Lower lobe of right lung (tissue), 2 donors: ENCODE measurements at places on chromosomes 6 and 20.

GRCh38 chr20:16917636-16918035 is 169.5 kb downstream of the OTOR start:
- DNase-seq, result no peak

DNA sequence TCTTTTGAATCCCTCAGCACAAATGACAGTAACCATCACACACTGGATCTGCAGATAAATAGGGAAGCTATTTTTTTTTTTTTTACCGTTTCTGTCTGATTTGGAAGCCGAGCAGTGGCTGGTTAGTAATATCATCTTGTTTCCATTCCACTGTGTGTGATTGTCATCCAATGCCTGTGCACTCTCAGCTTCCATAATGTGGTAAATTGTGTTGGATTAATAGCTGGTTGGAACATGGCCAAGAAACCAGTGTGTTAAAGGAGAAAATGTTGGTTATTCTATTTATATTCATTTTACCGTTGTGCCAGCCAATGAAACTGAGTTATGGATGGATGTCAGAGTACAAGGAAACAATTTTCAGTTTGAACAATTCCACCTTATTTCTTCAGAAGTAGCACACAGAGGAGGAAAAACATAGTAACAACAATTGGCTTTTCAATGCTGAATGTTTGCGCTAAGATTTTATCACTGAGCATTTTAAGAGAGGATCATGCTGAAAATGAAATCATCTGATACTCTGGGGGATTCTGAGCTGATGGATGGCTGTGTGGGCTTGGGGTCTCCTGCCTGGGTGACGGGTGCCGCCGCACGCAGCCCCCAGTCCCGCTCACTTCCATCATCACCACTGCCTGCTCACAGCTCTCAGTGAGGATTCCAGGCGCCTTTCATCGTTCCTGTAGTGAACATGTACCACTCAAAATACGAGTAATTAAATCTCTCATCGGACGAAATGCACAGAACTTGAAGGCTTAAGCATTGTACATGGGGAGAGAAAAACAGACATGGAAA is 40.7 kb upstream of the EXOC2 start:
- DNase-seq, result no peak

- peak; percentile 59 for DNase-seq
Measured at GRCh38 chr6:82363428-82364086, at the start of gene TPBG. TPBG (plus strand) TSS chr6:82363817; CDS start chr6:82364962, 1,145 bp downstream.

DNA sequence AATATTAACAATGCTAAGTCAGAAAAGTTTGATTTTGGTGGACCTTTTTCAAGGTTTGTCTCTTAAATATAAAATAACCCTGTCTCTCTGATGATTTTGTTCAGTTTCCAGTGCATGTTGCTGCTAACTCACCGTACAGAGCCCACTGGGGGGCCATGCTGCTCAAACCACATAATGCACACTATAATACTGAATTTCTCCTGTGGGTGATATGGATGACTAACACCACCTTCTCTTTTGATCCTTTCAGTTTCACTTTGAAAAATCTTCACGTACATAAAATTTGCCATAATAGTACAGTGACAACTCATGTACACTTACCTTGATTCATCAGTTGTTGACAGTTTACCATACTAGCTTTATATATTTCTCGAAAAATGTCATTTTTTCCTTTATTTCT is 506.6 kb upstream of the MAN1A1 start:
- no peak for DNase-seq

DNA sequence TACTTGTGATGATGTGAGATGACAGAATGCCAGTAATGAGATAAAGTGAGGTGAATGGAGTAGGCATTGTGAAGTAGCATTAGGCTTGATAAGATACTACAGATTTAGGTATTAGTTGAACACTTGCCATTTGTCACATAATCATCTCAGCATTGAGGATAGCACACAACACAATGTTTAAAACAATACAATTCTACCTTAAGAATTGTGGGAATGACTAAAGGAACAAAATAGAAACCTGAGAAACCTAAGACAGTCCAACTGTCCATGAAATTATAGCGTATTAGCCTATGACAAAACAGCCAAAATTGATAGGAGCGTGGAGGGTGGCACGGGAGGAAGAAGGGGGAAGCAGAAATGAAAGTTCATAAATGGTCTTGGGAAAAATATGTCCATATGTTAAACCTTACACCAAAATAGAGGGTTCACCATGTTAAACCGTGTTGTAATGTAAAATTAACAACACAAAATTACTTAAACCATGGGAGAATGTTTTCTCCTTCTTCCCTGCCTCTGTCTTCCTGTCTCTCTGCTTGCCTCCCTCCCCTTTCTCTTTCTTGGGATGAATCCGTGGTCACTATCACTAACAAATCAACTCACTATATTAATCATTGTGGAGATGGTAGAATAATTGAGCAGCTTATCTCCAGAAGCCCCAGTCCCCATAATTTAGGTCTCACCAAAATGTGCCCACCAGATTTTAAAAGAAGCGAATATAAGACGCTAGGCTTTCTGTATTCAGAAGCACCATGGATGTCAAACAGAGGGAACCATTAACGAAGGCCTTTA is 33.0 kb upstream of the HFE start:
- DNase-seq, result no peak

DNA sequence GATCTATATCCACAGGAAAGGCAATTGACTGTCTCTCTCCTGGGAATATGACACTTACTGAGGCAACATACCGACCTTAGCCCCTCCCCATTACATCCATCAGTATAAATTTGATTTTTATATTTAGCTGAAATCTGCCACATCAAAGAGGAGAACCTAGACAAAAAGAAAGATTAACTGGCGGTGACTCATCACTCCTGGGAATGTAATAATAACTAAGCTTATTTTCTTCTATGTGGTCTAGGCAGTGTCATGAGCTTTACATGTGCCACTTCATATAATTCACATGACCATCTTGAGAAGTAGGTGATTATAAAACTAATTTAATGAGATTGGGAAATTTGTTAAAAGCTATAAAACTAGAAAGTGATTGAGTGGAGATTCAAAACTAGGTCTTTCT is 520.0 kb upstream of the HS3ST5 start:
- DNase-seq, result no peak
